Left ventricle myocardium superior (tissue), 1 donor: ENCODE measurements at places on chromosomes 7 and 10.

- no peak for DNase-seq
Observed at GRCh38 chr10:83469728-83470331, 669.5 kb upstream of the GHITM start.

GRCh38 chr7:38796626-38797501 is 112.1 kb downstream of the VPS41 start:
- no peak for DNase-seq

DNA sequence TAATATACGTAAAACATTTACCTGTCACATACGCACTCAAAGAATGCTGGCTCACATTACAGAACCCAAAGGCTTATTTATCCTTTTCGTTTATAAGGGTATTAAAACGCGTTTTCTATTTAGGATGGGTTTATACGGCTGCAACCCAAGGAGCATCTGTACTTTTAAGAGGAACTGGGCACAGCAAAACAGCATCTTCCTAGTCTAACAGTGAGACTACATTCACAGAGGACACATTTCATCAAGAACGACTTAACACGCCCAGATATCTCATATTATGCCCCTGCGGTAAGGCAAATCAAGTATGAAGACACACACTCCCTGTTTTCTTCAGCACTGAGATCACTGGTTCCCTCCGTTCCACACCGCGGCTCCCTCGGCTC is 533 bp upstream of the DMTF1 start:
- no peak for DNase-seq

DNA sequence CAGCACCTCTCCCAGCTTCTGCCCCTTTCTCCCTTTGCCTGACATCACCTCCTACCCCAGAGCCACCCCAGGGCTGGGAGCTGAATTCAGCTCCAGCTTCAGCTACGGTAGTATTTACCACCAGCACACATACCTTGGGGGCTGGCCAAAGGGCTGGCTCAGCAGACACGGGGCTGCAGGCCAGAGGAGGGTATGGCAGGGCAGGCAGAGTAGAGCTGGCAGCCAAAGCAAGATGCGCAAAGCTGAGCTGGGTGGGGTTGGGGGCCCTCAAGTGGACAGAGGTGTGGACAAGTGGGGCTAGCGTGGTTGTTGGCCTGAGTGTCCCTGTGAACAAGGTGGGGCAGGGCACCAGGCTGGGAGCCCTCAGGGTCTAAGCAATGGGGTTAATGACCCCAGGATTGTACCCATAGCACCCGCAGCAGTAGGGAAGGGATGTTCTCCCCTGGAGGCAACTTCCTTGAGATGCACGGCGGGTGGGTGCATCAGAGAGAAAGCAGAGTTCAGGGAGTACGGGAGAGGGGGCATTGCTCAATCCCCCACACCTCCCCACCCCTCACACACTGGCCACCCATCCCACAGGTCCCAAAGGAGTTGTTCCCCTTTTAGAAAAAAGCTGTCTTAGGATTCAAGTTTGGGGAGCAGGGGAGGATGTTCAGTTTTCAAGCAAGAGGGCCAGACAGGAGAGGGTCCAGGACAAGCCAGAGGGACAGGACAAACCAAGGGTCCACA is 8.0 kb downstream of the VSIR start:
- peak; percentile 85 for DNase-seq

- no peak for DNase-seq
Observed at GRCh38 chr10:78568620-78569019, 500.1 kb upstream of the ZMIZ1 start.

- no peak for DNase-seq
Observed at GRCh38 chr7:137958470-137959431, 43.1 kb downstream of the CREB3L2 start.

DNA sequence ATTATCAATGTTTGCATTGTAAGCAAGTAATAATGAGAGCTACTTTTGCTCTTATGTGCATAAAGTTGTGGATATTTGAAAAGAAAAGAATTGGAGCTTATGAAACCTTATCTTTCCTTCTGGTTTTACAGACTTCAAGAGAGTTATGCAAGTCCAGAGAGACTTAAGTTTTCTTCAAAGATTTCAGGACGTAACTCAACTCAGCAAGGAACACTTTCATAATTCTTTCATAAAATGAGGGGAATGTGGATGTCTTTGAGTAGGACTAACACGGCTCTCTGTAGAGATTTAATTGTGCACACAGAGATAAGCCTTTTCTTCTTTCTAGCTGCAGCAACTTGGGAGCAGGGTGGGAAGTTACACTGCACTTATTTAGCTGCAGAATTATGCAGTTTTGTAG is 97.5 kb downstream of the DNAJB9 start:
- DNase-seq, result no peak

- DNase-seq, result no peak
Observed at GRCh38 chr7:46616636-46617035, 695.6 kb upstream of the IGFBP3 start.

DNA sequence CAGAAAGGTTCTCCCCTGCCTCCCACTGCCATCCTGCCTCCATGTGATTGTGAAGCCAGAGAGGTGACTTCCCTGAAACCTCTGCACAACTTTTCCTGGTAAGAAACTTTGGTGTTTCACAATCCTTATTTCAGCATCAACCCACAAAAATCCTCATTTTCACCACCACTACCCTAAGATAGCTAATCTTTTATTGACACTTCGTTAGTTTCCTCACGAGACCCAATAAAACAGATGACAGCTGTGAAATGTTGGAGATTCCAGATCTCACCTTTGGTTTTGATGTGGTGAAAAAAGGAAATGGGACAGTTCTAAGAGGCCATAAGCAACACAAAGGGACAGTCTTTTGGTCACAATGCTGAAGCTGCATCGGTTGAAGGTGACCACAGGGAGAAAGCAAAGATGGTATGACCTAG is 59.9 kb upstream of the TM9SF3 start:
- no peak for DNase-seq

GRCh38 chr7:85356916-85357315 is 170.1 kb upstream of the SEMA3D start:
- no peak for DNase-seq

DNA sequence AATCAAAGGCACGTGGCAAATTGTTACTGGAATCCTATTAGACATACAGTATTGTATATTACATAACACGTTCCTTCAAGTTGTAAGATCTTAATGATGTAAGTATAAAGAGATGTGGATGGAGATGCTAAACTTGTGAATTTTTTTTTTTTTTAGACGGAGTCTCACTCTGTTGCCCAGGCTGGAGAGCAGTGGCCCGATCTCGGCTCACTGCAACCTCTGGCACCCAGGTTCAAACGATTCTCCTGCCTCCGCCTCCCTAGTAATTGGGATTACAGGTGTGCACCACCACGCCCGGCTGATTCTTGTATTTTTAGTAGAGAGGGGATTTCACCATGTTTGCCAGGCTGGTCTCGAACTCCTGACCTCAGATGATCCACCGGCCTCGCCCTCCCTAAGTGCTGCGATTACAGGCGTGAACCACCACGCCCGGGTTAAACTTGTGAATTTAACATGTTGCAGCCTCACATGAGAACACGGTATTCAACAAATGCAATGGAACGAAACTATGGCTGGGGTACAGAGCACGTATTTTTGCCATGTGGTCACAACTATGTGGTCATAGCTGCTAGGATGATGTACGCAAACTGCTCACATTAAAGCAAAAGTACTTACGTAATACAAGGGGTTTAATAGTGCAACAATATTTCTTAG is 818 bp upstream of the SUPV3L1 start:
- no peak for DNase-seq

GRCh38 chr10:113381981-113382509 is 170.8 kb upstream of the HABP2 start:
- no peak for DNase-seq

DNA sequence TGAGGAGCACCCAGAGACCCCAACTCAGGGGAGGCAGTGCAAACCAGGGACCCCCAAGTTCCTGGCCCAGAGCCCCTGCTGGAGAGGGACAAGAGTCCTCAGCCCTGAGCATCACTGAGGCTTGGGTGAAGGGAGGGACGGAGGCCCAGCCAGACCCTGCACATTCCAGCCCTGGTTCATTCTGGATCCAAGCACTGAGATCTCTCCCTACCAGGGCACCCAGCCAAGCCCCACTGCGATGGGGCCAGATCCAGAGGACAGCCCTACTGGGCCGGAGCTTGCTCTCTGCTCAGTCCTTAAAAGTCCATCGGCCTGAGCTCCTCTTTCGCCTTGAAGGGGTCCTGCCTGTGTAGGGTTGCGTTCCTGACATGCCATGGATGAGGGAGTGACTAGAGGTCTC is 40.5 kb upstream of the RABGEF1 start:
- DNase-seq, result peak; percentile 74

DNA sequence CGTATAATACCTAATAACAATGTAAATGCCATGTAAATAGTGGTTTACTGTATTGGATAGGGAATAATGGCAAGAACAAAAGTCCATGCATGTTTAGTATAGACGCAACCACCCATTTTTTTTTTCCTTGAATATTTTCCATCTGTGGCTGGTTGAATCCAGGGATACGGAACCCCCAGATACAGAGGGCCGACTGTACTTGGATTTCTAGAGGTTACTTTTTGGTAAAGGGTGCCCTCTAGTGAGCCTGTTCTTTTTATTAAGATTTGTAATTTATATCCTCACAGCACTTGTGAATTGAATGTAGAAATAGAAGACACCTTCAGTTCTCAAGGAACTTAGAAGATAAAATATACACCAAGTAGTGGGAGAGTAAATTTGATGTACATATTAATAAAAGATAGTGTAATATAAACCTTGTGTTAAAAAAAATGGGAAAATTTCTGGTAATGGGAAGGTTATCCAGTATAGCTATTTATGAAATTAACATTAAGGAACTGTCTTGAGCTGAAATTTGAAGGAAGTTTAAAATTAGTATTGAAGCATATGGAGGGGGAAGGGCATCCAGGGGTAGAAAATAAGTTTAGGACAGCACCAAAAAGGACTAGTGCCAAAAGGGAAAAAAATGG is 32.0 kb downstream of the EXOC6 start:
- no peak for DNase-seq

GRCh38 chr7:71883415-71883814 is 528.7 kb downstream of the CALN1 start:
- no peak for DNase-seq
